Brain pericyte (primary cell): ENCODE measurements at places on chromosomes 3 and 15.

DNA sequence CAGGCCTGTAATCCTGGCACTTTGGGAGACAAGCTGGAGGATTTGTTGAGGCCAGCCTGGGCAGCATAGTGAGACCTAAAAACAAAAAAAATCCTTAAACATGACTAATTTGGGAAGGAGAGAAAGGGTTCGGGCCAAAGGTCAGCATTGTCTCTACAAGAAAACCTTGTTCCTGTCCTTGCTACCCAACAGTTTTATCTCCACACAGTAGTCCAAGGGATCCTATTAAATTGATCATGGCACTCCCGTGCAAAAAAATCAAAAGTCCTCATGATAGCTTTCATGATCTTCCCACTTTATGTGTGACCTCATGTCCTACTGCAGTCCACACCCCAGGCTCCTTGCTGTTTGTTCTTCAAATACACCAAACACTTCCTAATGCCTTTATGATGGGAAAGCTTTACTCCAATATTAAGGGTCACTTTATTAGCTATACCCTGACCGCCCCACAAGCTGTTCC is 4.2 kb downstream of the RPL15 start:
- DNase-seq = no peak

DNA sequence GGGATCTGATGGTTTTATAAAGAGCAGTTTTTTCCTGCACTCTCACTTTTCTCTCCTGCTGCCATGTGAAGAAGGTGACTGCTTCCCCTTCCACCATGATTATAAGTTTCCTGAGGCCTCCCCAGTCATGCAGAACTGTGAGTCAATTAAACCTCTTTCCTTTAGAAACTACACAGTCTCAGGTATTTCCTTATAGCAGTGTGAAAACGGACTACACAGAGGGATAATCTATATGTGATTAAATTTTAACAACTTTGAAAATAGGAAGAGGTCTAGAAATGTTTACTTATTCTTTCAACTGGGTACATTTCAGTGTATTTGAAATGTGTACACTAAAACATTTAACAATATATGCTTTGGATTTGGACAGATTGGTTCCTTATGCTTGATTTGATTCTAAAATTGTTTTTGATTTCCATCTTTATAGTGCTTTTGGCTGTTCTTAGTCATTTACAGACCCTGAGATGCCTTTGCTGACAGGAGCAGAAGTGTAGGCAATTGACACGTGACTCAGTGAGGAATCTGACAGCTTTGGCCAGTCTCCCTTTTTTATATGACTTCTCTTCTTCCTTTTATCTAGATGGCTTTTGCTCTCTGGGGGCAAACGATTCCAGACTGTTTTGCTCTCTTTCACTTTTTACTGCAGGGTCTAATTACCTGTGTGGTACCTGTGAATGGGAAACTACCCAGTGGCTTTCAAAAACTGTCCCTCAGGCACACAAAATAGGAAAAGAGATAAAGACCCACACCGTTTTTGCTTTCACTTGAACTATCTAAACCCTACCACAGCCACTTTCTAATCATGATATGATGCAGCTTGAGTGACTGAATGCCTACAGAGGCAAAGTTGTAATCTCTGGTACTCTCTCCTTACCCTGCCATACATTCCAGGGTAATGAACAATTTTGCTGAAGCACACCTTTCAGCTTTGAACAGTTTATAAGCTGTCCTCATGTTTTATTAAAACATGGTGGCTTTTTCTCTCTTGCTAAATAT is 422.6 kb downstream of the ROBO1 start:
- DNase-seq = no peak

- no peak for DNase-seq
Observed at GRCh38 chr3:194999491-194999890, 271.5 kb downstream of the XXYLT1 start.

DNA sequence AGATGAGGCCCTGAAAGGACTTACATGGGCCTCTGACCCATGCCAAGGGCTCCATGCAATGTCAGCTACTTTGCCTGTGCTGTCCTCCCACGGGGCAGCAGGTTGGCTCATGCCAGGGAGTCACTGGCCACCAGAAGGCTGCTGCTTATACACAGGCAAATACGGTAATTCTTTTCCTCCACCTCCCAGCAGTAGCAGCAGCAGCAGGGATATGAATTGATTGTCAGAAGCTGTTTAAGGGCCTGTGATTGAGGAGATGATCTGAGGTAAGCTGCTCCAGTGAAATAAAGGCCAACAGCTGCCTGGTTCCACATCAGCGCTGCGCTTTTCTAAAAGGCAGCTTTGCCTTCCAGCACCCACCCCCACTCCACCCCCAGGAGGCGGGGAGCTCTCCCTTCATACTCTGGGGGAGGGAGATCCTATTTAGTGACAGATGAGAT is 250.5 kb downstream of the SHQ1 start:
- no peak for DNase-seq

GRCh38 chr3:64097920-64098319 is 74.6 kb upstream of the PSMD6 start:
- no peak for DNase-seq

- no peak for DNase-seq
Observed at GRCh38 chr3:173003471-173003870, 137.6 kb downstream of the SPATA16 start.

GRCh38 chr3:70308760-70309159 is 3.7 kb downstream of the MDFIC2 start:
- no peak for DNase-seq

DNA sequence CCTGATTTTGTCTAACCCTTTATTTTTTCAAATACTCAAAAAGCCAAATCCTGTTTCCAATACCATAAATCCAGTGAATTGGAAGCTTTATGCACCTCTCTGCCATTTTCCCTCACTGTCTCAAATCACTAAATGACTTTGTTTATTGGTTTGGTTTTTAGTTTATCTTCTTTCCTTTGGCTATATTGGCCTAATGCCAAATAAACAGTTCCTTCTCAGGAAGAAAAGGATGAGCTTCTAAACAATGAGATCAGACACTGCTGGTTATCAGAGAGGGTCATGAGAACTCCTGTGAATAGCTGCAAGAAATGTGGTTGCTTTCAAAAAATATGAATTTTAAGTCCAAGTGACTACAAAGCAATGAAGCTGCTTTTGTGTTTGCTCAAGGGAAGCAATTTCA is 359.9 kb downstream of the MECOM start:
- no peak for DNase-seq

DNA sequence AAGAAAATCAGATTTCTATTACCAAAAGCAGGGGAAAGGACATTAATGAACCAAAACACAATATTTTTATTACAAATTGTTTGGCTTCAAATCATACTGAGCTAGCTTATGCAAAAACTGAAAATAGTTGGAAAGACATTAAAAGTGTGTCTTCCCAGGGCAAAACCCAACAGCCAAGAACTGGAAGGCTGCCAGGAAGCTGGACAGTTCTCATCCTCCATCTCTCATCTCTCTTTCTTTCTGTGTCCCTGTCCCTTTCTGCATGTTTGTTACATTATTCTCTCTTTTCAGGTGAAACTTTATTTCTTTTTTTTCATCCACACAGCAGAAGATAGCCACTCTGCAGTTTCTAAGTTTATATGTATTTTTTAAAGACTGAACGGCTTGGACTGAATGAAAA is 41.1 kb upstream of the SNTN start:
- no peak for DNase-seq

- DNase-seq = no peak
Observed at GRCh38 chr3:50179710-50180109, 11.7 kb upstream of the GNAT1 start.

DNA sequence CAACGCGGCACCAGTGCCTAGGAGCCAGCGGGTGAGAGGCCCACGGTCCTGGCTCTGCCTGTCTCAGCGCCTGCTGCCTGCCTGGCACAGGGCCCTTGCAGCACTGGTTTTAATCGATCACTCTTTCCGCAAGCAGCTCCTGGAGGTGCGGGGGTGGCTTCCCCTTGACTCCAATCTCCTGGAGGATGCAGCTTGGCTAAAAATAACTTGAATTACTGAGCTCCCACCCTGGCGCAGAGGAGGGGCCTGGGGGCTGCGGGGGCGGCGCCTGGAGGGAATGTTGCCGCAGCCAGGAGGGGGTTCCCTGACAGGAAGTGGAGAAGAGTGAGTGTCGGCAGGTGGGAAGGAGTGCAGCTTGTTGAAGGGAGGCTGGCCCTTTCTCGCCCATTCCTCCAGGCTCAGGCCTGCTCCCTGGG is 9.9 kb upstream of the RPL29 start:
- DNase-seq = no peak

- no peak for DNase-seq
Observed at GRCh38 chr3:10514407-10515069, 9.2 kb upstream of the ATP2B2 start.
